ENCODE measurements at places on chromosomes 7 and 10. TPM values are rescaled to one million over a fixed set of nuclear protein-coding genes. Genes with fewer than 3 reads are reported as not detected.

TFPI2 gene
- not detected for total RNA-seq

TEX36 gene
- total RNA-seq, result not detected

TRIM50 gene
- not detected for total RNA-seq

NXPH1 gene
- total RNA-seq, result not detected

SH2D4B gene
- total RNA-seq, result not detected

DNA sequence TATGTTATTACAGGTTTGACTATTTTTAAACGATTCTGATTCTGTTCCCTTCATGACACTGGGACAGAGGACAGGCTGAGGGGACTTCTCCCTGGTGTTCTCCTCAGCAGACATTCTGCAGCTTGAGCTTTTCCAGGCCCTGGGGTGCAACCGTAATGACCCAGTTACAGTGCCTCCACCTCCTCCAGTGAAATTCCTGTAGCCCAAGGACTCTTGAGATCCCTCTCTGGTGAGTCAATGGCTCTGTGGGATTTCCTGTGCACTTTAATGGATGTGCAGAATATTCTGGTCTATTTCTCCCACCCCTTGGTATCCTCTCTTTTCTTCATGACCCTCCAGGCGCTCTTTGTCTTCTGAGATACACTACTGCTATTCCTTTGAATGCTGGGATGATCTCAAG, 319.3 kb downstream of the INHBA start:
- no peak for DNase-seq

GRCh38 chr7:47266131-47266706, 315.7 kb downstream of the TNS3 start:
- peak; percentile 75 for DNase-seq

DNA sequence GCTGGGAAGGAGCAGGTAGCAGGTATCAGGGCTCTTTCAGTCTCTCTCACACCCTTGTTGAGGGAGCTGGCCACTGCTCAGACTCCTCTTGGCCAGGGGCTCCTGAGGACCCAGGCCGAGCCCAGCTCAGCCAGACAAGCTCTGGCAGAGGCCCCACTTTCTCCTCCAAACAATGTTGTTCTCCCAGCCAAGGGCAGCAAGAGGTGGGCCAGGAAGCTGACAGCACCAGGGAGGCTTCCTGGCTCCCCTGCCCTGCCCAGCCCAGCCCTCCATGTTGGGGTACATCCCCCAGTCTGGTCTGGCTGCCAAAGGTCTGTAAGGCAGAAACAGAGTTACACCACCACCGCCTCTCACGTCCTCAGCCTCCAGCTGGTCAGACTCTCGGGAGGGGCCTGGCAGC, 33.9 kb upstream of the COL13A1 start:
- DNase-seq, result no peak

GRCh38 chr10:119176166-119176565, 2.4 kb downstream of the PRDX3 start:
- DNase-seq, result no peak

- no peak for DNase-seq
These were observed 4.4 kb downstream of the RASGEF1A start for GRCh38 chr10:43262397-43262901.

DNA sequence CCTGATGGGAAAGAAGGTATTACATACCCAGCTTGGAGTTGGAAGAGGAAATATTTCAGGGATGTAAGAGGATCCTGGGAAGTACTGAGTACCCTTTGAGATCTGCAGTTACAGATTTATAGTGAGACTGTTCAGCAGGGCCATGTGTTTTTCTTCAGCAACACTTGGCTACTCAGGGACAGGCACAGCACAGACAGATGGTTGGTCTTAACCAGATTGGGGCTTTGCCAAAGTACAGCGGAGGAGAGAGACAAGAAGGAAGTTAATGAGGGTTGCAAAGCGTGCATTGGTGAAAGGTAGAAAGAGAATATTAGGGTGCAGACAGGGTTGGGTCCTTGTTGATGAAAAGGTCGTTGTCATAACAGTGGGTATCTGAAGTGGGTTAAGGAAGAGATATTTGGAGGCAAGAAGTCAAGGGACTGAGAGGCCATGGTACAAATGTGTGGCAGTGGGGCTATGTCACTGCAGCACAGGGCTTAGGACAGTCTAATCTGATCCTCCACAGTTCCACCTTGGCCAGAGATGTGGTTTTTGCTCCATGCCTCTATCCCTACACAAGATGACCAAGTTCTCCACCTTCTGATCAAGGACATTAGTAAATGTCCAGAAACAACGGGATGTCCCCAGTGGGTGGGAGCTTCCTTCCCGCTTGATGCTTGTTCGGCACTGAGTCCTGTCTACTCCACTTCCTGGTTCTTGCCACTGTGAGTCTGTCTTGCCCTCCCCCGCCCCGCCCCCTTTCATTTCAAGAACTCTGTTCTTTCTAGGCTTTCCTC, 18.9 kb upstream of the DNAJC1 start:
- DNase-seq, result no peak

GRCh38 chr10:6473430-6473829, 106.6 kb downstream of the PRKCQ start:
- no peak for DNase-seq

GRCh38 chr10:69538461-69538860, 34.8 kb downstream of the NEUROG3 start:
- DNase-seq, result no peak

- no peak for DNase-seq
These were observed 26.1 kb upstream of the PRKAR1B start for GRCh38 chr7:753190-753589.

GRCh38 chr7:88806280-88807037, 10.9 kb upstream of the TEX47 start:
- DNase-seq, result no peak
